M059J (cell line): ENCODE measurements at places on chromosomes 3 and 15.

DNA sequence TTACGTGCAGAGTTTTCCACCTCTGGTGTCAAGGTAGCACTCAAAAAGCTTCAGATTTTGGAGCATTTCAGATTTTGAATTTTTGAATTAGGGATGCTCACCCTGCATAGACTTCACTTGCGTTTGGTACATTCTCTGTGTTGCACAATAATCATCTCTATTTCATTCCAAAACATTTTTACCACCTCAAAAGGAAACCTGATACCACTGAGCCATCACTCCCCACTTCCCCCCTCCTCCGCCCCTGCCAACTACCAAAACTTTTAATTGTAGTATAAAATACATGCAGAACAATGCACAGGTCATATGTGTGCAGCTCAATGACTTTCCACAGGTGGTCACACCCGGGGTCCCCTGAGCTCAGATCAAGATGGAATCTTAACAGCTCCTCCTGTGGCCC lies 208.8 kb downstream of the SV2B start:
- no peak for DNase-seq

GRCh38 chr3:65347166-65347565 lies 659.4 kb upstream of the ADAMTS9 start:
- DNase-seq, result no peak

DNA sequence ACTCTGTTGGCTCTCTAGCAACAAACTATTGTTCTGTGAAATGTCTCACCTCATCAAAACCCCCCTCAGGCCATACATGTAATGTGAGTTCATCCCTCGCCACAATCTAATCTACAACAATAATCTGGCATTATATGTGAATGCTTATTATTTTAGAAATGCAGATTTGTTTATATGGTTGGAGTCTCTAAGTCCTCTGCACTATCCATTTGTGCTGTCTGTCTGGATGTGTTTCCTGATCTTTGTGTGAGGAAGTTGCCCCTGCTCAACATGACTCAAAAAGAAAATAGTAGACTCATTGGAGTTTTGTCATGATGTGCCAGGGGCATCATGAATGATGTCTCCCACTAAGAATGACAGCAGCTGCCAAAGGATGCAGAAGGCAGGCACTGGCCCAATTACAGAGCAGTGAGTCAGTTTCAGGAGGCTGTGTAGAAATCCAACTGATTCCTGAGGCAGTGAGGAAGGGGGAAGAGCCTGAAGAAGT lies 161.6 kb upstream of the PDZRN3 start:
- peak; percentile 85 for DNase-seq

DNA sequence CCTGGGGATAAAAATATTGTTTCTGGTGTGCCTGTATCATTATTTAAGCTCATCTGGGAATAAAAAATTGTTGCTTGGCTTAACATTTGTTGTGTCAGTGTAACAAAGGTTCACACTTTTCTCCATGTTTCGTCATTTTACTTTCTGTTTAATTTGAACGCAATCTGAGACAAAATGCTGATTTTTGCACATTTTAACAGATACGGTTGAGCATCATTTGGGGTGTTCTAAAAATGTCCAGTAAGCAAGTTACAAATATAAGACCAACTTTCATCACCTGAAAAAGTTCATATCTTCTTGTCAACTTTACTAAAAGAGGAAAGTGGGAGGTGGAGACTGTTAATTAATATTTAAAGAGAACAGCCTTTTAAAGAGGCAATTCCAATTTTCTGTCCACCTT lies 134.8 kb upstream of the CNTN4 start:
- DNase-seq, result no peak

GRCh38 chr15:40367686-40368611 lies 9.9 kb downstream of the DISP2 start:
- DNase-seq, result peak; percentile 81

GRCh38 chr3:12856626-12857025 lies 15.3 kb upstream of the RPL32 start:
- DNase-seq, result no peak

- DNase-seq, result no peak
Observed at GRCh38 chr15:41583795-41584194, 24.8 kb downstream of the TYRO3 start.

- peak; percentile 94 for DNase-seq
Observed at GRCh38 chr15:33243869-33244268, 49.4 kb upstream of the FMN1 start.

DNA sequence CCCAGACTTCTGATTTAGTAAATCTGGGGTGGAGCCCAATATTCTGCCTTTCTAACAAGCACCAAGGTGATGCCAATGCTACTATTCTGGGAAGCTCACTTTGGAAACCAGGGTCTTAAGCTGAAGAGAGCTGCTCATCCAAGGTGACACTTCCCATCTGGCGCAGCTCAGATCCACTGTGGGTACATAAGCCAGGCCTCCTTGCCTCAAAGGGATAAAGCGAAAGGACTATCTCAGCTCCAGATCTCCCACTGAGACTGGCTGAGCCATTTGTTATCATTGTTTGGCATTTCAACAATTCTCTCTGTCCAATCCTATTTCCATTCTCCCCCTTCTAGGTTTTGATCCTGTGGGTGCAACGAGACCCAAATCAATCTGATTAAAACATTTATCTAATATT lies 323.8 kb downstream of the GBE1 start:
- no peak for DNase-seq

DNA sequence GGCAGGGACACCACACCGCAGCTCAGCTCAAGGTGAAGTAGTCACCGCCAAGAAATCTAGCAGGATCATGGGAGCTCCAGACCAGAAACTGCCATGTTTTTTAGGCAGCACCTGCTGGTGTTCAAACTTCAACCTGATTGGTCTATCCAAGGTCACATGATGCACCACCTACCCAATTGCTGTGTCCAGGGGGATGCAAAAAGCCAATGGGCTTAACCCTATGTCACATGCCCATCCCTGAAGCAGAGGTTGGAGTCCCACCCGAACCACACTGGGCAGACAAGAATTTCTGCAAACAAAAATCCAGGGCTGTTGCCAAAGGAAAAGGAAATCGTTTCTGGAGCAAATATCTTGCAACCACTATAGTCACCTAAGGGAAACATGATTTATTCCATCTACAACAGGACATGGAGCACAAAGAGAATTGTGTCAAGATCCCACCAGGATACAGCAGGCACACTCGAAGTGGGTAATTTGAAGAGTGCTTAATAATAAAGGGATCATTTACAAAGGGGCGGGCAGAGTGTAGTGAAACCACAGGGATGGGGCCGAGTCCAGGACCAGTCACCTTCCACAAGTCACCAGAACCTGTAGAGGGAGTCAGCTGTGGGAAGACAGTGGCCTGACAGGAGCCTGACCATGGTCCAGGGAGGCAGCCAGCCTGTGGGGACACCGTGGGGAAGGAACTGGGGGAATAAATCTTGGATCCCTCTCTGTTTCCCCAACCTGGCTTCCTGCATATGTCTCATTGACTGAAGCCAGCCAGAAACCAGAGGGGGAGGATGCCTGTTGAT lies 34.2 kb upstream of the TSEN2 start:
- DNase-seq, result no peak

DNA sequence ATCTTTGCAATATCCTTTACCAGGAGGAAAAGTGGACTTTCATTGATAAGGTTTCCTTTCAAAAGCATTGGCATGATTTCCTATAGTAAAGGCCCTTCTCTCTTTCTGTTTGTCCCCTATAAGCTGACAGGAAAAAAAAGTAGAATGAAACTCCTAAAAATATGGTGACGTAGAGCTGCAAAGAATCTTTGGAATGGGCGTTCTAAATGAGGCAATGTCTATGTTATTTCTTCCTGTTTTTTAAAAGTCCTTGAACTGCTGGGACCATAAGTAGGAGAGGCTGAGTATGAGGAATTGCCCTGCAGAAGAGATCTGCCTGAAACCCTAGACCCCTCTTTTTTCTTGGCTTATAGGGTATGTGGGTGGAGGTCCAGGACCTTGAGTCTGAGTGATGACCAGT lies 17.2 kb downstream of the ST3GAL6 start:
- no peak for DNase-seq
